Foreskin keratinocyte (primary cell): ENCODE measurements at places on chromosomes 4 and X.

GRCh38 chrX:44952329-44953027 is 79.5 kb downstream of the KDM6A start:
- DNase-seq: no peak

GRCh38 chrX:154478728-154479622 is at the start of gene LAGE3:
LAGE3 (minus strand) TSS chrX:154479281; CDS start chrX:154478915, 366 bp downstream.
- DNase-seq: peak; percentile 64

DNA sequence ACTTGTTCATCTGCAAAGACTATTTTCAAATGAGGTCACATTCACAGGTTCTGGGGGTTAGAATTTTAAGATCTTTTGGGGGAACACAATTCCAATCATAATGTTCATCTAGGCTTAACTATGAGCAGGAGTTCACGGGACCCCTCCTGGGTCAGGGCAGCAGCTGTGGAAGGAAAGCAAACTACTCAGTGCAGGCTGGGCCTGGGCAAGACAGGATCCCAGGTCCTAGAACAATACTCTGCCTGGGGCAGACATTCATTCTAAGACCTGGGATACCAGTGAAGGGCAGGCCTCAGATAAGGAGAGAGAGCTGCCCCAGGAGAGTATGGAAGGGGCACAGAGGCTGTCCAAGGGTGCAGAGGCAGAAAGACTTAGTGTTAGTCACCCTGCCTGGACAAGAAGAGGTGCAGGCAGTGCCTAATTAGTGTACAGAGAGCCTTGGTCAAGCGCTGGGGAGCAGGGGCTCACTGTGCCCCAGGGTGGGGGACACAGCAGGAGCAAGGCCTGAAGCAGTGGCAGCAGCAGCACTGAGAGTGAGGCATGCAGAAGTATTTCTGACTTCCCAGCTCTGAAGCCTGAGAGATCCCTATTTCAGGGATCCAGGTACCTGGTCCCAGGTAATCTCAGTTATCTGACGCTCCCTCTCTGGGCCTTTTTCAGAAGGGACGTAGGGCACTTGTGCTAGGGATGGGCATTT is 123.0 kb upstream of the MAMLD1 start:
- no peak for DNase-seq

GRCh38 chr4:152850377-152850776 is 70.6 kb downstream of the ARFIP1 start:
- DNase-seq: peak; percentile 81

GRCh38 chr4:94489098-94489497 is 37.4 kb downstream of the PDLIM5 start:
- no peak for DNase-seq

GRCh38 chr4:158754385-158755180 is 14.2 kb upstream of the FNIP2 start:
- DNase-seq: no peak

GRCh38 chr4:1984406-1985191 is 24.2 kb downstream of the NELFA start:
- peak; percentile 9 for DNase-seq

DNA sequence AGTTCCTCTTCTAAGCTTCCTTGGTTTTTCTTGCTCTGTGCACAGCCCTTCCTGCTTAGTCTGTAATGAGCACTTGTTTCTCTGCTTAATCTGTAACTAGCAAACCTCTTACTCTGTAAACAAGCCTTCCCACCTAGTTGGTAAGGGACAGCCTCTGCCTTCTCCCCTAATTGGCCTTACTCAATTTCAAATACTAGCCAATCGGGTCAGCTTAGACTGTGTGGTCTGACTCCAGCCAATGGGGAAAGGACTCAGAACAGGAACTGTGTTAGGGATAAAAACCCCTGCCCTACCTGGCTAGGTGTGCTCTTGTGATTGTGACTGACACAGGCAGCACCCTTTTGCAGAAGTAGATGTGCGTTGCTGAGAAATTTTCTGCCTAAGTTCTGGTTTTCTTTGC is 136.5 kb upstream of the AADAT start:
- DNase-seq: no peak

DNA sequence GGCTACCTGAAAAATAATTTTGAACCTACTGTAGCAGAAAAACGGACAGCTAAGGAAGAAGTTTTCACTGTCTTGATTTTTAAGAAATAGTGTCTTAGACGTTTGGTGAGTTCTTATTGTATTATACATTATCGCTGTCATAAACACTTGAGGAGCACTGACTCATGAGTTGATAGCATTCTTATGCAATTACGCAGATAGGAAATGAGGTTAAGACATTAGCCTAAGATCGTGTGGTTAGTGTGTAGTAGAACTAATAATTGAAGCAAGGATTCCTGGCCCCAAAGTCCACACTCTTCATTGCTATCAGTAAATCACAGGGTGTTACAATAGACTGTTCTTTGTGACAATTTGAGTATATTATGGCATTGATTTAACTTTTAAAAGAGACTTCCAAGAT is 238.1 kb downstream of the ARAP2 start:
- DNase-seq: peak; percentile 87

DNA sequence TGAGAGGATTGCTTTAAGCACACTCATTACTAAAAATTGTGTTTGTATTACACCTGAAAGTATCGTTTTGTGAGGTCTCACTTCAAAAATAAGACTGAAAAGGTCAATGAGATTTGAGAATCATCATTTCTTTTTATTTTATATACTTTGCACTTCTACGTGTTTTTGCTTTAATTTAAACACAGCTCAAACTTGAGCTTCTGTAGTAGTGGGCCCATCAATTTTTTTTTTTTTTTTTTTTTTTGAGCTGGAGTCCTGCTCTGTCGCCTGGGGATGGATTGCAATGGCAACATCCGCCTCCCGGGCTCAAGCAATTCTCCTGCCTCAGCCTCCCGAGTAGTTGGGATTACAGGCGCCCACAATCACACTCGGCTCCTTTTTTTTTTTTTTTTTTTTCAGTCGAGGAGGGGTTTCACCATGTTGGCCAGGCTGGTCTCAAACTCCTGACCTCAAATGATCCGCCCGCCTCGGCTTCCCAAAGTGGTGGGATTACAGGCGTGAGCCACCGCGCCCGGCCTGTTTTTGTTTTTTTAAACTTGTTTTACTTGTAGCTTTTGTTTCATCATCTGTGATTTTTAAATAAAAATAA is 1.5 kb downstream of the GSTCD start:
- no peak for DNase-seq
